ENCODE measurements at places on chromosomes 11 and 22.
A peak's percentile ranks its signal among the peaks of the same experiment; 100 is the strongest.

DNA sequence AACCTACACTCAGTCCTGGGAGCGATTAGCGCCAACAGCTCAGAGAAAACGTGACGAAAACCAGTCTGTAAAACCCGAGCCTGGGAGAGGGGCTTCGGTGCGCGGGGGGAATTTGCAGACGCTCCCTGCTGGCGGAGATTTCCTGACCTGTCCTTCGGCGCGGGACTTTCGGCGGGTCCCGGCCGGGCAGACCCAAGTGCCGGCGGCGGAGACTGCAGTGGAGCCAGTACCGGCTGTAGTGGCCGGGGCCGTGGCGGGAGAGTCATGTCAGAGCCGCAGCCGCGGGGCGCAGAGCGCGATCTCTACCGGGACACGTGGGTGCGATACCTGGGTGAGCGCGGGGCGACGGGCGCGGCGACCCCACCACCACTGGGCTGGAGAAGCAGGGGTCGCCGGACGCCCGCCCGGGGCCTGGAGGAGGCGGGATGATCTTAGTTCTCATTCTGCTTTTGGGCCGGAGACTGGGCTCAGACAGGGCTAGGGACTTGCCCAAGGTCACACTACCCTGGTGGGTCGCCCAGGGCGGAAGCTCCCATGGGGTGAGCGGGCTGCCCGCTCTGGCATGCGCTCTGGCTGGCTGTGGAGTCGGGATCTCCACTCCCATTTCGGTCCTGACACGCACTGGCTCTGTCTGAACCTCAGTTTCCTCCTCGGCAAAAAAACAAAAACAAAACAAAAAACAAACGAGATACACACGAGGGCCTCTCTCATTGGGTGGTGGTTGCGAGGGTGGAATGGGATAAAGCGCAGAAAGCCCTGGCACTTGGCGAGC, at the start of gene MTFP1:
MTFP1 (plus strand) TSS at position 153 of the 772 bp plus-strand sequence; CDS start at position 265, 112 bp downstream.
- DNase-seq, result peak; percentile 64

GRCh38 chr11:45607995-45608394, 57.4 kb downstream of the CHST1 start:
- DNase-seq, result no peak

- no peak for DNase-seq
Observed at GRCh38 chr22:39226353-39226752, 18.4 kb downstream of the PDGFB start.

DNA sequence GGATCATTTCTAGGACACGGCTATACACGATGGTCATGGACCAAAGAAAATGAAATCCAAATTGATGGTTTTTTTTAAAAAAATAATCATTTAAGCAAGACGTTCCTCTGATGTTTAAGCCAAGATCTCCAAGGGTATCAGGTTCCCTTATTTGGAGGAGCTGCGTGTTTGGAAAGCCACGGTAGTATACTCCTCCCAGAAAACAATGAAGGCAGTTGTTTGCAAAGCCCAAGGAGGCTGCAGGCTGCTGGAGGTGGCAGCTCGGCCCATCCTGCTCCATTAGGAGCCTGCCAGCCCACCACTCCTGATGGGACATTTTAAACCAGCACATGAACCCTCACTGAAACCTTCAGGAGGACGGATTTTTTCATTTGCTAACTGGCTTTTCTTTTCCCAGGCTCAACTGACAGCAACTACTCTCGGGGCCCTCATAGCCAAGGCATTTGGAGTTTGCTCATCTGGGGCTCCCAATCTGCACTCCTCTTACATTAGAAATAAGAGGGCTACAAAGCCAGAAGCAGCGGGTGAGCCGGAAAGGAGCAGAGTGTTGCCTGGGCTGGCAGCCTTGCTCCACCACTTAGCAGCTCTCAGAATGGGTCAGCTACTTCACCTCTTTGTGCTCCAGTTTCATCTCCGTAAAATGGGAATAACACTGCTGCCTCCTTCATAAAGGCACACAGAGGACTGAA, 58.4 kb downstream of the ABTB2 start:
- no peak for DNase-seq

DNA sequence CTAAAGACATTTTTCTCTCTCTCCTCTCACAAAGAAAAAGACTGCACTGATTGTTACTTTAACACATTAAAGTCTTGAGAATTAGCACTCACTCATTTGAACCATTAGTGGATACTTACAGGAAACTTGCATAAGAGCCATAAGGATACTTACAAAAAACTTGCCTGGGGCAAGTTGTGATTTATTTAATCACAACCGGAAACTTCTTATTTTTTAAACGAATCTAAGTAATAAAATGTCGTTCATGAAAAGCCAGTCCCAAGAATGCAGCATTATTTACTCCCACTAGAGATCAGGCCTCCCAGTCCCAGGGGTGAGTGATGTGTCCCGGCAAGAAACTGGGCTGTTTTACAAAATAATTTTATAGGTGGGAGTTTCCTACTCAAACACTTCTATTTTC, 59.3 kb upstream of the TTC12 start:
- no peak for DNase-seq

GRCh38 chr22:45907996-45908395, 69.0 kb downstream of the WNT7B start:
- no peak for DNase-seq

GRCh38 chr11:36711104-36711825, 113.2 kb upstream of the RAG2 start:
- peak; percentile 6 for DNase-seq

GRCh38 chr11:104332110-104332509, 168.2 kb upstream of the PDGFD start:
- DNase-seq, result peak; percentile 19

GRCh38 chr11:124467381-124467927, 22.0 kb upstream of the OR8B8 start:
- DNase-seq, result no peak

DNA sequence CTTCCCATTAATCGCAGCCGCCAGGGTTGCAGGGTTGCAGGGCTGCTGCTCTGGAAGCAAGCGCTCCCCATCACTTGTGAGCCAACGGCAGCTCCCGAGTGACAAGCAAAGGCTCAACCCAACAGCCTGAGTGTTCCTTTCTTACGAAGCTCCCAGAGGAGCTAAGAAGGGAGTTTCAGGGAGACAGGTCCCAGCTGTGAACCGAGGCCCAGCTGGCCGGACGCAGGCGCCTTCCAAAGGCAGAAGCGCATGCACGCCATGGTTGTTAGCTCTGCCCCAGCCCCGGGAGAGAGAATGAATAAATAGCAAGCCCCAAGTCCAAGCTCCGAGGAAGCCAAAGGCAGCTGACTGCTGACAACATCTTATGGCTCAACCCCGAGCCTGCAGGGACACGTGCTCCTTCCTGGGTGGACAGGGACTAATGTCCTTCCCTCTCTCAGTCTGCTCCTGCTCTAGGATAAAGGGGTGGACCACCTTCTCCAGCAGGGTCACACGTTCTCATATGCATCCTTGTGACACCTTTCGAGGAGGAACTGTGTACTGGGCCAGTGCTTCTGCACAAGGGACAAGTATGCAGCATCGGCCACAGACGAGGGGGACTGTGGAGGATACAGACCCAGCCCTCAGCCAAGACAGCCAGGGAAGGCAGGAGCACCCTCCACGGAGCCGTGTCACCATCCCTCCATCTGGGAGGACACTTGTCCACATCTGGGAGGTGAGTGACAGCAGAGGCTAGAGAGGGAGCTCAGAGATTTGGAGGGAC, 29.9 kb downstream of the SHANK2 start:
- DNase-seq, result no peak

DNA sequence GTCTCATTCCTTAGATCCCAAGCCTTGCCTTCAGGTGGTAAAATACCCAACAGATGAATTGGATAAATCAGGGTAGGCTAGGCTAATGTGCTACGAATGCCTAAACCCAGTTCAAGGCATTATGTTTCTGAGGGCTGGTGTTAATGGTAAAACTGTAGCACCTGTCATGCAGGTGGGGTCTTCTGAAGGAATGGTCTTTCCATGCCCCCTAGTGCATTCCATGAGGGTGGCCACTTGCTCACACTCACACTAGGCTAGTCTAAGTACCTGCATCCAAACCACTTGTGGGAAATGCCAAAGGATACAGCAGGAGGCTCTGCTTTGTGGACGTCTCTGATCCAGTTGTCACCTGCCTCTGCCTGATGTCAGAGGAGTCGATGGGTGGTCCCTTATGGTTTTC, 24.2 kb upstream of the UCP3 start:
- peak; percentile 9 for DNase-seq

DNA sequence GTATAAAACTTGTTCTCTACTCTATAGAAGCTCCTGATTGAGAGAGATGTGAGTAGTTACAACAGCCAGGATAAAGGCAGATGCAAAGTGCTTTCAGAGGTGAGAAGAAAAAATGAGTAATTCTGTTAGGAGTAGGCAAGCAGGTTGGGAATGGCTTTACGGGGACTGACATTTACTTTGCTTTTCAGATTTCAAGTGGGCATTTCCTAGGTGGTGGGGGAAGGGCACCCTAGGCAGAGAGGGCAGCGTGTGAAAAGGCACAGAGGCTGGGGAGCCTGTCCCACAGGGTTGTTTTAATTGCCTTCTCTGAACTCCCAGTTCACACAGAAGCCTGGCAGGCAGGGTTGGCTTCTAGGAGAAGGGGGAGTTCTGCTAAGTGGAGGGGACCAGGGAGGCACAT, 106.5 kb downstream of the NAV2 start:
- no peak for DNase-seq

GRCh38 chr22:34858066-34858465, 207.9 kb upstream of the ISX start:
- DNase-seq, result no peak

DNA sequence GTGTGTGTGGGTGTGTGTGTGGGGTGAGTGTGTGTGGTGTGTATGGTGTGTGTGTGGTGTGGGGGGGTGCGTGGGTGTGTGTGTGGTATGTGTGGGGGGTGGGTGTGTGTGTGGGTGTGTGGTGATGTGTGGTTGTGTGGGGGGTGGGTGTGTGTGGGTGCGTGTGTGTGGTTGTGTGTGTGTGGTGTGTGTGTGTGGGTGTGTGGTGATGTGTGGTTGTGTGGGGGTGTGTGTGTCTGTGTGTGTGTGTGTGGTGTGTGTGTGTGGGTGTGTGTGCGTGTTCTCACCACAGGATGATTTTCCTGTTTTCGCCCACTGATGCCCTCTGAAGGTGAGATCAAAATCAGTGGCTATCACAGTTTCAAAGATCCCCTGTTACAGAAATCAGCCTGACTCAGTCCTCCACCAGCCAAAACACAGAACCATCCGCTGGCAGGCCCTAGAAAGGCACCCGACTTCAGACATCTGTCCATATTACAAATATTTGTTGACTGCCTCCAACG, 24.7 kb downstream of the CPT1A start:
- DNase-seq, result peak; percentile 44

- DNase-seq, result no peak
Observed at GRCh38 chr11:133669371-133670053, 137.2 kb upstream of the OPCML start.

- no peak for DNase-seq
Observed at GRCh38 chr22:17743661-17744411, 30.4 kb downstream of the BID start.

DNA sequence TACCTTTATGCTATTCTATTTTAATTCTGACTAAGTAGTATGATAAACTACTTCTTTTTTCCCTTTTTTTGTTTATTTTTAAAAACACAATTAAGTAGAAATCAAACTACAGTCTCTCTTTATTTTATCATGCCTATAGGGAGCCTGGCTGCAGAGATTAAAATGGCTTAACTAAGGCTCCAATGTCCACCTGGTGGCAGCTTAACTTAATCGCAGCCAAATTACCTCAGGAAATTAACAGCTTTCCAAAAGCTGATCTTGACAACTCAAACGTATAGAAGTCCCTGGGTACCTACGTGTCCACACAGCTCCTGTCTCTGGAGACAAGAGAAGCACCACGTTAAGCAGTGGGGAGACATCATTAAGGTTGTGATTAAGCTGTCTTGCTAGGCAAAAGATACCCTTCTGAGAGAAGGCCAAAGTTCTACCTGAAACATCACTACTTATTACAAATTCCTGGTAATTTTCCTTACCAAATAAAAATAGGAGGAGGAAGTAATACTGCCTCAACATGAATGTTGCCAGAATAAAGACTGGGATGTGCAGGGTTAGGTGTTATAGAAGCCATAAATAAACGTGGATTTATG, 63.2 kb upstream of the SNX19 start:
- no peak for DNase-seq

GRCh38 chr11:100004541-100004940, 682.5 kb upstream of the ARHGAP42 start:
- no peak for DNase-seq

- no peak for DNase-seq
Observed at GRCh38 chr11:31720225-31720624, 90.9 kb downstream of the PAX6 start.

GRCh38 chr11:125402435-125402834, 93.6 kb downstream of the FEZ1 start:
- no peak for DNase-seq

- no peak for DNase-seq
Observed at GRCh38 chr11:26227301-26227746, 104.6 kb upstream of the ANO3 start.

DNA sequence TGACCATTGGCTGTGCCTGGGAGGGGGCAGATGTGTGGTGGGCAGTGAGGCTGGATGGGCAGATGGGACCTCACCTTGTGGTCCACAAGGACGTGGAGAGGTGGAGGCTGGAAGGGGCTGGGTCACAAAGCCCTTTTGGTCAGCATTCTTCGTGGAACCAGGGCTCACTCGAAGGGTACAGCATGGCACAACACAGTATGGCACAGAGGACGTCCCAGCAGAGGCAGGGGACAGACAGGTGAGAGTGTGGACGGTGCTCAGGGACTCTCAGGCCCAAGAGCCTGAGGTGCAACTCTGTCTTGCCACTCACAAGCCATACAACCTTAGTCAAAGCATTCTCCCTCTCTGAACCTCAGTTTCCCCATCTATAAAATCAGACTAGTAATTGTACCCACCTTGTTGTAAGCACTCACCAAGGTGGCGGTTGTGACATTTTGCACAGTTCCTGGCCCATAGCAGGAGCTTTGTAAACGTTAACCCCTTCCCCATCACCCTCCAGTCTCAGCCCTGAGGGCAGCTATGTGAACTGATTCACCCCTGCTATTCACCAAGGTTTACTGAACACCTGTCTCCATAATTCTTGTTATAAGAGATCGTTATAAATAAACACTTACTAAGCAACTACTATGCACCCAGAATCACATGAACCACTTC, 11.6 kb upstream of the TSKU start:
- DNase-seq, result no peak

GRCh38 chr11:28922386-28922981, 814.3 kb downstream of the METTL15 start:
- DNase-seq, result no peak

DNA sequence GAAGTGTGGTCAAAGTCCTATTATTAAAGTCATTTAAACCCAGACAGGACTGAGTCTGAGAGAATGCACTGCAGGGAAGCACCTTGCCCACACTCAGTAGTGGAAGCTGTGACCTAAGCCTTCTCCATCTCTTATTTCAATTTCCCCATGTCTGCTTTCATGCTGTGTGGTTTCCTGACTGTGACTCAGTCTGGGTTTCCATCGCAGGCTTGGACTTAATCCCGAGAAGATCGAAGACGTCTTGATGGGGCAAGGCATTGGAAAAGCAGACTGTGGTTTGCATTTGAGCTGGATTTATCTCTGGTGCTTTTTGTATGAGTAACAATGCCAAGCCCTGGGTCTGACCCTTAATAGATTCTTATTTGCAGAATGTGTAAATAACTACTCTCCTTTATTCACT, 238.9 kb downstream of the NTM start:
- DNase-seq, result no peak

GRCh38 chr11:126853732-126854131, 146.8 kb downstream of the KIRREL3 start:
- no peak for DNase-seq

- DNase-seq, result no peak
Observed at GRCh38 chr11:112881461-112881860, 79.8 kb upstream of the NCAM1 start.

- DNase-seq, result peak; percentile 54
Observed at GRCh38 chr22:44702479-44703198, 635 bp downstream of the PRR5 start.

GRCh38 chr22:40212121-40212520, 34.4 kb downstream of the TNRC6B start:
- no peak for DNase-seq

Measured in activated CD4-positive, alpha-beta T cell treated with anti-CD3 and anti-CD28 coated beads for 36 hours (primary cell).